ENCODE measurements at places on chromosomes 6 and 20. TPM values are rescaled to one million over a fixed set of nuclear protein-coding genes. Genes with fewer than 3 reads are reported as not detected.

- no peak for DNase-seq
These were observed 27.7 kb upstream of the KCNG1 start for GRCh38 chr20:51050531-51051075.

FBXO30 gene
- 13.0 TPM for total RNA-seq

DNA sequence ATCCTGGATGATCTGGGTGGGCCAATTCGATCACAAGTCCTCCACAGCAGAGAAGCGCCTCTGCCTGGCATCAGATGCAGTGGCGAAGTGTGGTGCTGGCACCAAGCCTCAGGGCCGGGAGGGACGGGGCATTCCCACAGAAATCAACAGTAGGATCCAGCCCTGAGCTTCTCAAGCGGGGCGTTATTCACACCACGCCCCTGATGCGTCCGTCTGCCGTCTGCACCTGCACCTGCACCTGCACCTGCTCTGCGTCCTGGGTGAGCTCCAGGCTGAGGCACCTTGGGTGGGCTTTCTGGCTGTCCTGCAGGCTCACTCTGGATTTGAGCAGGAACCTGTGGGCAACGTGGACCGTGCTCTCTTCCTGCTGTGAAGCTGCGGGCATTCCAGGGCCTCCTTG is 13.8 kb upstream of the NTSR1 start:
- no peak for DNase-seq

DNA sequence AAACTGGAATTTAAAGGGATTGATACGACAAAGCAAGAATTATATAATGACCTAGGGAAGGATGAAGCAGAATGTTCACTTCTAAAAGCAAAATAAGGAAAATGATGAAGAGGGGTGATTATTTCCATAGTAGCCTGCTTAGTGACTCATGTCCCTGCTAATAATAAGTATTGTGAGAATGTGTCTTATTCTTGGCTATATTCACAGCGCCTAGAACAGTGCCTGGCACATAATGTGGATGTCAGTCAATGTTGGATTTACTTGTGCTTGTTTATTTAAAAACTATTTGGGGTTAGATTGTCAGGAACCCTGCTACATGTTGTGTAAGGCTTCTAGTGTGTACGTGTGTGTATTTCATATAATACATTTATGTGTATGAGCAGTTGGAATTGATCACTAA is 85.1 kb downstream of the ZFAND3 start:
- DNase-seq, result no peak

DLK2 gene
- 0.45 TPM for total RNA-seq

DNA sequence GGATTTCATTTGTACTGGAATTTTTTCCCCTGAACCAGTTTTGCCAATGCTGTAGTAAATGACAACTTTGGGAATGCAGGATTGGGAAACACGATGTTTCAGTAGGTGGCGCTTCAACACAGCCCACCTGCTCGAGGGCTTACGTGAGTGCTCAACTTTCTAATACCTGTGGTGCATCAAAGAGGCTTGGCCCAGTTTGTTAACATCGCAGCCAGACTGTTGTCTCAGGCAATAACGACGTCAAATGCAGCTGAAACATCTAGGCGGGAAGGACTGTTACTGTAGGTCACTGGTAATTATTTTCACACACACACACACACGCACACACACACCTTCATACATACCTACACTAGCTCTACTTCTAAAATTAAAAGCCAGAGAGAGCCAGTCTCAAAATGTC is 815.5 kb upstream of the SLC35B3 start:
- no peak for DNase-seq

MEP1A gene
- total RNA-seq, result not detected

SPATS1 gene
- not detected for total RNA-seq

DNA sequence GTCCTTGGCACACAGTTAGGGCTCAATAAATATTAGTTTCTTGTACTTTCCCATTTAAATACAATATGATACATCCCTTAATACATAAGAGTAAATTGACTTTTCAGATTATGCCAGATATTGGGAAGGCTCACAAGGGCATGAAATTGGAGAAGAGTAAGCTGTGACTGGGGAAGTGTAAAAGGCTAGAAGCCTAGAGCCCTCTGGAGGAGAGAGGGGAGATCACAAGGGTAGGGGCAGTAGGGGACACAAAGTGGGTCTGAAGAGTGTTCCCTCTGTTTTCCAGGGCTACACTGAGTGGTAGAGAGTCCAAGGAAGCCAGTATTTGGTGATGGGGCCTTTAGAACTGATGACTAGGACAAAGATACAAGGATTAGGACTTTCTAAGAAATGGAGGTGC is 562.9 kb upstream of the CHD6 start:
- DNase-seq, result no peak

DNA sequence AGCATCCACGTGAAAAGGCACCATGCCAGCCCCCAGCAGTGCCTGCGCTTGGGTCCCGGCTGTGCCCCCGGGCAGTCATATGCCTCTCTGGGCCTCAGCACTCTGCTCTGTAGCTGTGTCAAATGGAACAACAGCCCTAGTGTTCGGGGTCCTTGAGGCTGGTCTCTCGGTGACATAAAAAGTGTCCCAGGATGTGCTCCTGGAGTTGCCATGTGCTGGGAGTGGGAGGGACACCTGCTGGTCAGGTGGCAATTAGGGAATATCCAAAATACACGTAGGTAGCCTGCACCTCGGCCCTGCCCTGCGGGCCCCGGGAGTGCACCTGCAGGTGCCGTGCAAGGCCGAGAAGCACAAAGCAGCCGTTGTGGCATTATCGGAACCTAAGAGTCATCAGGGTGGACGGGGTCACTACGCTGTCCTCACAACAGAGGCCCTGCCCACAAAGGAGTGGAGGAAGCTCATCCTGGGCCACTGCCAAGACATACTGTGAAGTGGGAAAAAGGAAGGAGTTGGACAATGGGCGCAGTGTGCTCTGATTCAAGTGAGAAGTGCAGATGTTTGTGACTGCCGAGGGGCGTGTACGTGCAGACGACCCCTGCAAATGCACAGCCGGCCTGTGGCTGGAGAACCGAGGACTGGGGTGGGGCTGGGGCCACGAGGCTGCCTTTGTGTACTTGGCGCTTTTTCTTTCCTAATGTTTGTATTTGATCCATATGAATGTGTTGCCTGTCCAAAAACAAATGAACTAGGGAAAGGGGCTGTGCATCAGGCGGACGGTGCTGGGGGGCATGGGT is 24.6 kb downstream of the SLCO4A1 start:
- DNase-seq, result peak; percentile 84

GRCh38 chr6:53929041-53929820 is 134.4 kb downstream of the LRRC1 start:
- no peak for DNase-seq

- peak; percentile 69 for DNase-seq
These were observed 568 bp downstream of the CCDC170 start for GRCh38 chr6:151494235-151494935.

DNA sequence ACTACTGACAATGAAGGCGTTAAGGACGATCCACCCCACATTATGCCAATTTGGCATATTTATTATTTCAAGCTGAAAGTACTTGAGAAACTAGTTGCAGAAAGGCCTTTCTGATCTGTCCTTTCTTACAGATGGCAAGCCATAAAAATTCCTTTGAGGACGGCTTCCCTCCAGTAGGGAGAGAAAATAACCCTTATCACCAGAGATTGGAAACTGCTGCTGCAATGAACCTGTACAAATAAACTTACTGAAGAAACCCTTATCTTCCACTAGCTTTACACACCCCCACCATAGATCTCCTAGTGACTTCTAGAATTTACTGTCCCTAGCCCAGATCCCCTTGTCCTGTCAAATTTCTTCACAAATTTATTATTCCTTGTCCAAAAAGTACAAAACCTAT is 105.2 kb downstream of the MAP7 start:
- no peak for DNase-seq

DNA sequence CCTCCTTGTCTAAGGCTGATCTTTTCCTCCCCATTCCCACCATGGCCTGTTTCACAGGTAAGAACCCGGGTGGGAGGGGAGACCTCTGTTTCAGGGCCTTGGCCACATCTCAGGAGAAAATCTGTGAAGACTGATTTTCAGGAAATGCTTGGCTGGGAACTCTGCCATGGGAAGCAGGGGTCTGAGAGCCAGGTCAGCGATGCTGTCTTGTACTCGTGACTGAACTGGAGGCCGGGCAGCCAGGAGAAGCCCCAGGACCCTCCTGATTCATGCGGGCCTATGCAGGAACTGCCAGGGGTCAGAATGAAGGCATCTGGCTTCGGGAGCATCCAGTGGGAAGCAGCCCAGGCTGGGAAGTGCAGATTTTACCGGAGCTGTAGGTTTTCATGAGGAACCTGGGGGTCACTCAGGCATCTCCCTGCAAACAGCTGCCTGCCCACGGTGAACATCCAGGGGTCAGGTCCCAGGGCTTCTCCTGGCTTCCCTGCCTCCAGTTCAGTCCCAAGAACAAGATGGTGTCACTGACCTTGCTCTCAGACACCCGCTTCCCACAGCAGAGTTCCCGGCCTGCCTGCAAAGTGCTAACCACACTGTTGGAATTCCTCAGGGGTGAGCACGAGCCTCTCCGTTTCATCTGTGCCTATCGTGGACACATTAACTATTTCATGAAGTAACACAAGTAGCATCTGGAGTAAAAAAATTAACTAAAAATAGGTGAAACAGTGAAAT is 90.2 kb upstream of the SULF2 start:
- no peak for DNase-seq

- DNase-seq, result no peak
These were observed 10.0 kb downstream of the AHCY start for GRCh38 chr20:34293119-34293518.

DNA sequence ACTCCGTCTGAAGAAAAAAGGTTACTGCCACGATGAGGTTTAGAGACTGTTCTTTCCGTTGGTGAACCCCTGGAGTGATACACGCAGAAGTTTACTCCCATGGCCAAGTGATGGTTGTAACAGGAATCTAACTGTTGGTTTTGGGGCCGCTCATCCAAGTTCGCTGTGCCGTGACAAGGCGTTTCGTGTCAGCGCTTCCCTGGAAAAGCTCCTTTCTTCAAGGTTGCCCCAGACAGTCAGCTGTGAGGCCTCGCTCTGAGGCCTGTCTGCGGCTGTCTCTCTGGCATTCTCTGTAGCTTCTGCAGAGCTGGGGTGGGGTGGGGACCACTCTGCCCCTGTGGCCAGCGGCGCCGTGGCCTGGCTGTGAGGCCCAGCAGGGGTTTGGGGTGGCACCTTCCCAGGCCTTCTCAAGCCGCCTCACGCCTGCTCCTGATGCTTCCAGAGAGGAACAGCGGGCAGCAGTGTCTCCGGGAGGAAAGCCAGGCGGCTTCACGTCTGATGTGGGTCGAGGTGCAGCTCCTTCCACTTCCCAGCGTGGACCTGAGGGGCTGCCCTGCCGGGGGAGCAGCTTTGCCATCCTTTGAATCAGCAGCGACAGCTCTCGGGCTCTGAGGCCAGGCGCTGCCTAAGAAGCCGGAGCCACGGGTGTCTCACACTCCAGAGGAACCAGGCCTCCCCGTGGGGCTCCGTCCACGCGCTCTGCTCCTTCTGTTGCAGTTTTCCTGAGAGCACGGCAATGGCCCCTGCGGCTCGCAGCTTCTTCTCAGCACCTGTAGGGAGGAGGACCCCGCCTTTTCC is 76.2 kb downstream of the SMOC2 start:
- DNase-seq, result no peak

- DNase-seq, result no peak
These were observed 139.3 kb upstream of the SLC22A16 start for GRCh38 chr6:110615722-110616121.

MTRF1L gene
- 17.8 TPM for total RNA-seq

- DNase-seq, result no peak
These were observed 319.6 kb downstream of the CDKAL1 start for GRCh38 chr6:20853828-20854227.

DNA sequence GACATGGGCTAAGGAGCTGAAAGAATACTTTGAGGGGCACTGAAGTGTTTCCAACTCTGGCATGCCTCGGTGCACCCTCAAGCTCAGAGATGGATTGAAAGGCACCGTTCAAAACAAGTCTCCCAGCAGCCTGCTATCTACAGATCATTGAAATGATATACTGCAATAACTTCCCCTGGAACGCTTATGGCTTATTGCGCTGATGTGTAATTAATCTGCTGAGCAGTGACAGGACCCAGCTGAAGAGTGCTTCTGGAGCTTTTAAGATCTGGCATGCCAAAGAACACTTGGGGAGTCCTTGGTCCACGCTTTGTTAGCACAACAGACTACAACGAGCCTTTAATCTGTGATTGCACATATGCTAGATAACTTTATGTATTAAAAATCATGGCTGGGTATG is 708.2 kb downstream of the PRKN start:
- no peak for DNase-seq

Measured in sciatic nerve (tissue), 2 donors.